Upper lobe of left lung (tissue), 6 donors: ENCODE measurements at places on chromosomes 11 and 22.
A peak's percentile ranks its signal among the peaks of the same experiment; 100 is the strongest.

GRCh38 chr11:19084661-19085315, 24.3 kb upstream of the MRGPRX2 start:
- DNase-seq: no peak
- no peaks in the 10 kb centered on the region for H3K4me1 ChIP-seq
- no peaks in the 10 kb centered on the region for H3K36me3 ChIP-seq
- no peak overlapping the region for H3K4me3 ChIP-seq

DNA sequence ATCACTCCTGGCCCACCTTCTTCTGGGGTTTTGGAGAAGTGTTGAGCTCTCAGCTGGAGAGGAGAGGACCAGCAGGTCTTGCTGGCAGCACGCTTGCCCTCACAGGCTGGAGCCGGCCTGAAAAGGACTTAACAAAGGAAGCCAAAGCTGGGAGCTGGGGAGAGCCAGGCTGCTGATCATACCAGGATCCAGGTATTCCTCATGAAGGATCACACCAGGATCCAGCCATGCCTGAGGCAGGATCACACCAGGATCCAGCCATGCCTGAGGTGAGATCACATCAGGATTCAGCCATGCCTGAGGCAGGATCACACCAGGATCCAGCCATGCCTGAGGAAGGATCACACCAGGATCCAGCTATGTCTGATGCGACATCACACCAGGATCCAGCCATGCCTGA, 17.0 kb downstream of the MRGPRD start:
- H3K4me3 ChIP-seq: no peak overlapping the region
- no peak for DNase-seq
- H3K4me1 ChIP-seq: no peaks in the 10 kb centered on the region
- H3K27me3 ChIP-seq: no peaks in the 10 kb centered on the region
- no peak overlapping the region for H3K27ac ChIP-seq

DNA sequence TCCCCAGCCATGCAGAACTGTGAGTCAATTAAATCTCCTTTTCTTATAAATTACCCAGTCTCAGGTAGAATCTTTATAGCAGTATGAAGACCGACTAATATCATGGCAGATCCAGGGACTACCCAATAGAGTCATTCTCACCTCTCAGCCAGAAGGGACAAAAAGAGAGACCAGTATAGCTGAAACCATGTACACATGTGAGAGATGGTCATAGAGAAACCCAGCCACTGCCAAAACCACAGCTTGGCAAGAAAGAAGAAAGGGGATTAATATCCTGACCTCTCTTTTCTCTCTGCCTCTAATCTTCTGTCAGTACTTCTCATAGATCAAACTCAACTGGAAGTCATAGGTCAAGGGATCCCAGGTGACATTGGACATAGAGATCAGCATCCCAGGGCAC, 109.8 kb downstream of the CCDC34 start:
- H3K4me1 ChIP-seq: no peaks in the 10 kb centered on the region
- no peak for DNase-seq
- no peak overlapping the region for H3K27ac ChIP-seq
- H3K27me3 ChIP-seq: no peaks in the 10 kb centered on the region
- no peak overlapping the region for H3K4me3 ChIP-seq

DNA sequence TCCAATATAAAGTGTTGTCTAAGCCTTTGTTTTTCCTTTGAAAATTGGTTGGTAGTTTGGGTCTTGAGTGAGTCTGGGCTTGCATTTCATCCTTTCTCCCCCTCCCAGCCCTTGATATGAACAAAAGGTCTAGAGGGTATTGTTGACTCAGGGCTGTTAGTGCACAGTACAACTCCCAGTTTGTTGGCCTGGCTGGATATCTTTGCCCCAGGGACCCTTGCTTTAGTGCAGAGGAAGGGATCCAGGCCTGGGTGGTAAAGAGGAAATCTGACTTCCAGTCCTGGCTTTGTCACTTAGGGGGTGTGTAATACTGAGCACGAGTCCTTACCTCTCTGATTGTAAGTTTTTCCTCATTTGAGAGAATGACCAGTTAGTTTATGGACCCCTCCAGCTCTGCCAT, 330.4 kb downstream of the TMEM135 start:
- H3K4me1 ChIP-seq: no peaks in the 10 kb centered on the region
- no peaks in the 10 kb centered on the region for H3K27me3 ChIP-seq
- no peaks in the 10 kb centered on the region for H3K36me3 ChIP-seq
- no peak overlapping the region for H3K4me3 ChIP-seq

GRCh38 chr11:35932681-35933319, 11.1 kb upstream of the LDLRAD3 start:
- H3K36me3 ChIP-seq: no peaks in the 10 kb centered on the region
- peak overlapping the region; percentile 37 for H3K27ac ChIP-seq
- H3K4me3 ChIP-seq: no peak overlapping the region
- H3K27me3 ChIP-seq: no peaks in the 10 kb centered on the region
- H3K4me1 ChIP-seq: peaks cover 5% of the 10 kb centered on the region

GRCh38 chr11:37371346-37371970, 773.4 kb upstream of the RAG2 start:
- H3K27ac ChIP-seq: no peak overlapping the region
- H3K27me3 ChIP-seq: no peaks in the 10 kb centered on the region
- H3K4me1 ChIP-seq: no peaks in the 10 kb centered on the region
- no peaks in the 10 kb centered on the region for H3K36me3 ChIP-seq
- no peak for DNase-seq

- no peak overlapping the region for H3K27ac ChIP-seq
- DNase-seq: no peak
- no peaks in the 10 kb centered on the region for H3K27me3 ChIP-seq
These were observed 108.5 kb downstream of the PHF21B start for GRCh38 chr22:44901301-44901700.

GRCh38 chr11:12278766-12279671, 98.4 kb upstream of the PARVA start:
- H3K27me3 ChIP-seq: no peaks in the 10 kb centered on the region
- H3K4me3 ChIP-seq: no peak overlapping the region
- no peak for DNase-seq
- H3K36me3 ChIP-seq: no peaks in the 10 kb centered on the region
- peaks cover 14% of the 10 kb centered on the region for H3K4me1 ChIP-seq

- H3K27me3 ChIP-seq: no peaks in the 10 kb centered on the region
- no peak overlapping the region for H3K27ac ChIP-seq
- no peaks in the 10 kb centered on the region for H3K36me3 ChIP-seq
- DNase-seq: no peak
- peaks cover 4% of the 10 kb centered on the region for H3K4me1 ChIP-seq
These were observed 37.9 kb downstream of the KCNQ1 start for GRCh38 chr11:2482745-2483144.

DNA sequence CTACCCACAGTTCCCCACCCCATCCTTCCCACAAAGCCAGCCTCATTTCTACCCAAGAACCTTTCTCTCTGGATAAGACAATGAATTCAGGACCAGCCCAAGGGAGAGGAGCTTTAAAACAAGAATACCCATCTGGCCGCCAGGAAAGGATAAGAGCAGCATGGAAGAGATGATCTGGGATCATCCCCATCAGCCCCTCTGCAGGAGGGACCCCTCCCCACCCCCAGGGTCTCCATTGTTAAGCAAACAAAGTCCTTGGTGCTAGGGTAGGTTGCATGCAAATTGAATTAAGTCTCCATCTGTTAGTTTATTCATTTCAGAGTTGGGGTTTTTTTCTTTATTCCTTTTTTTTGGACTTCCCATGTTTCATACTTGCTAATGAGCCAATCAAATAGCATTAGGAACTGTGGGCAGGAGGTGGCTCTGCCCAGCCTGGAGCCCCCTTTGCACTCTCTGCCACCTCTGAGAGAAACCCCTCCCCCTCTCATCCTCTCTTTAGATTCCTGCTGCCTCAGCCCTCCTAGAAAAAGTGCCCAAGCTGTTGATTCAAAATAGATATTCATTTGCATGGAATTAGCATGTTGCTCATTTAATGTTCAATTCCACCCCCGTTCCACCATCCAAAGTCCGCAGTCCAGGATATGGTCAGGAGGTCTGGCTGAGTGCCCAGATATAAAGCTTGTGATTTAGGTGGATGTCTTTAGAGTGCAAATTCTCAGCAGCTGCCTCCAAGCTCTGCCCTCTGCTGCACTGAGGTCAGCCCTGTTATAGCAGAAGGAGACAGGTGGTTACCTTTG, 138.5 kb upstream of the NCAM1 start:
- H3K4me3 ChIP-seq: no peak overlapping the region
- H3K27ac ChIP-seq: no peak overlapping the region
- no peaks in the 10 kb centered on the region for H3K36me3 ChIP-seq
- DNase-seq: no peak

- no peaks in the 10 kb centered on the region for H3K4me1 ChIP-seq
- no peaks in the 10 kb centered on the region for H3K27me3 ChIP-seq
These were observed 33.3 kb downstream of the NUP50 start for GRCh38 chr22:45196926-45197605.

DNA sequence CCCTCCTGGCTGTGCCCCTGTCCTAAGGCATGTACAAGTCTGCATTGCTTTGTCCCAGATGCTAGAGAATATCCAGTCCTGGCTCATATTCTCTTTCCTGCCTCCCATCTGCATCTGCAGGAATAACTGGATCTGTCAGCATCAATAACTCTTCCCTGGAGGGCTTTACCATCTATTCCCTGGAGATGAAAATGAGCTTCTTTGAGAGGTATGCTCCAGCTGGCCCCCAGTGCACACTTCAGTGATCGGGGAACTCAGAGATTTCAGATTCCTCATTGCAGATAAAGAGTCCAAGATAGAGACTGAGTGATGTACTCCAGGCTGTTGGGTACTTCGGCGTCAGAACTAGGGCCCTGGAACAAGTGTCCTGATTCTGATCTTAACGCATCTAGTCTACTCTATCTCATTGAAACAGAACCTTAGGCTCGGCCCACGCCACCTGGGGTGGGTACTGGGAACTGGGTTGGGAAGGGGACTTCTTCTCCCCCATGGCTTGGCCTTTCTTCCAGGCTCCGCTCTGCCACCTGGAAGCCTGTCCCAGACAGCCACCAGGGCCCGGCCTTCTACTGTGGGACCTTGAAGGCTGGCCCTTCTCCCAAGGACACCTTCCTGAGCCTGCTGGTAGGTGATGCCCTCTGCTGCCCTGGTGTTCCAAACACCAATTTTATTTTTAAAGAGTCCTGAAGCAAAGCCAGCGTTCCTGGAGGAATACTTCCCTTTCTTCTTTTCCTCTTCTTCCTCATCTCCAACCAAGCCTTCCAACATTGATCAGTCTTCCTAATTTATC, 17.8 kb upstream of the GLB1L2 start:
- H3K27ac ChIP-seq: no peak overlapping the region
- H3K27me3 ChIP-seq: no peaks in the 10 kb centered on the region
- H3K36me3 ChIP-seq: no peaks in the 10 kb centered on the region
- H3K4me1 ChIP-seq: no peaks in the 10 kb centered on the region

DNA sequence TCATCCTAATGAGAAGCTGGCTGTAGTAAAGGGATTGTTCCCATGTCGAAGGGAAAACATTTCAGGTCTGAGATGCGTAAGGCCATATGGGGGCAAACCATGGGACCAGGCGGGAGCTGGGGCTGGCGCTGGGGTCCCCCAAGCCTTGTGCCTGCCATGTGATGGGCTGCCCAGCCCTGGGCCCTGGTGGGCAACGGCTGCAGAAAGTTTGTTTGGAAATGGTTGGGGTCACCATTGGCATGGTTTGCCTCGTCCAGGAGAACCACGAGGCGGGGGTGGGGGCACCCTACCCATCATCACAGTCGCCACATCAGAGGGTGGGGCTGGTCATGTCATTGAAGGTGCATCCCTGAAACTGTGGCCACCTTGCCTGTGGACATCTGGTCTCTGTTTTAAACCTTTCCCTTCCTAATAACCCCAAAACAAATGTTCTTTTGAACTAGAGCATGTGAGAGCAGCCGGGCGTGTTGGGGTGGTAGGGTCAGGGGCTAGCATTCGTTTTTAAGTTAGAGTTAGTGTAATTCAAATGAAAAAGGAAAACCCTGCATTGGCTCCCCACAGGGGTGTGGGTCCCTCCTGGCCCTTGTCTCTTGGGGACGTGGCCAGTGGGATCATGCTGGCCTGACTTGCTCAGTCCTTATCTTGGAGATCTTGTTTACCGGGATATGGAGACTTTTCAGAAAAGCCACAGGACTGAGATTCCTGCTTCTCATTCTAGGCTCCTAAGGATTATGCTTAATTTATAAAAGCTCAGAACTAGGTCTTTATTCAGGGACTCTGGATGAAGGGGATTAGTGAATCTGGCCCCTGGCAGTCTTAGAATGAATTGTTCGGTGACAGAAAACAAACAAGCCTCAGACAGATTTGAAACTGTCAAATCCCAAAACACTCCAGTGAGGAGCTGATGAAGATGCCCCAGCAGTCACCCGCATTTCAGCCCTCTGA, 98.5 kb downstream of the CTTN start:
- no peaks in the 10 kb centered on the region for H3K27me3 ChIP-seq
- H3K4me3 ChIP-seq: no peak overlapping the region
- no peak overlapping the region for H3K27ac ChIP-seq
- no peaks in the 10 kb centered on the region for H3K4me1 ChIP-seq
- no peaks in the 10 kb centered on the region for H3K36me3 ChIP-seq

GRCh38 chr11:35558513-35558912, 33.1 kb upstream of the PAMR1 start:
- H3K27me3 ChIP-seq: no peaks in the 10 kb centered on the region
- H3K27ac ChIP-seq: no peak overlapping the region
- no peaks in the 10 kb centered on the region for H3K4me1 ChIP-seq

DNA sequence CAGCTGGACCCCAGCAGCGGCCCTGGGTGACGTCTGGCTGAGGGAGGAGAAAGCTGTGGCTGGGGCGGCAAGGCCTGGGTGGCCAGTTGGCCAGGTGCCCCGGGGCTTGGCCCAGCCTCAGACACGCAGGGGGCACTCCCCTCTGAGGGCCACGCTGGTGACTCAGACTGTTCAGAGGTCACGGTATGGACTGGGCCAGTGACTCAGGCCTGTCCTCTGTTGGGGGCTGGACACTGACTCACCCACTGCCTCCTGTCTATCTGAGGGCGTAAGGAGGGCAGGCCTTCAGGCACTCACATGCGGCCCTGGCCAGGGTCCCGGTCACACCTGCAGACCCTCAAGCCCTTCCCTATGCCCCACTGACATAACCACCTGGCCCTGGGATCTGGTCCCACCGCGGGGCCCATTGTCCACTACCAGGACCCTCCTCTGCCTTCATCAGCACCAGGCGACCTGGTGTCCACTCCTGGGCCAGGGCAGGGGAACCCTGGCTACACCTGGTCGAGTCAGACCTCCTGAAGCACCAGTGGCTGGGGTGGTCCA, 3.7 kb upstream of the MUC5AC start:
- peak; percentile 34 for DNase-seq
- H3K4me1 ChIP-seq: no peaks in the 10 kb centered on the region
- H3K4me3 ChIP-seq: no peak overlapping the region

GRCh38 chr11:77883775-77884174, 62.8 kb downstream of the AAMDC start:
- no peak overlapping the region for H3K27ac ChIP-seq
- no peaks in the 10 kb centered on the region for H3K4me1 ChIP-seq
- H3K4me3 ChIP-seq: no peak overlapping the region
- no peak for DNase-seq
- no peaks in the 10 kb centered on the region for H3K27me3 ChIP-seq
- H3K36me3 ChIP-seq: peaks cover 33% of the 10 kb centered on the region

GRCh38 chr11:84714316-84714780, 912.8 kb downstream of the DLG2 start:
- no peaks in the 10 kb centered on the region for H3K27me3 ChIP-seq
- H3K4me1 ChIP-seq: no peaks in the 10 kb centered on the region
- H3K4me3 ChIP-seq: no peak overlapping the region
- H3K27ac ChIP-seq: no peak overlapping the region

- DNase-seq: no peak
- no peak overlapping the region for H3K4me3 ChIP-seq
- no peaks in the 10 kb centered on the region for H3K27me3 ChIP-seq
- H3K27ac ChIP-seq: no peak overlapping the region
- peaks cover 7% of the 10 kb centered on the region for H3K36me3 ChIP-seq
These were observed 87.9 kb upstream of the SORL1-AS1 start for GRCh38 chr11:121540627-121541026.
